ENCODE measurements at places on chromosomes 3 and 15. TPM values are rescaled to one million over a fixed set of nuclear protein-coding genes. Genes with fewer than 3 reads are reported as not detected.
A peak's percentile ranks its signal among the peaks of the same experiment; 100 is the strongest.

KIF7 gene
- total RNA-seq = 4.9 TPM

CDC25A gene
- total RNA-seq = 7.3 TPM

TGM4 gene
- total RNA-seq = 0.33 TPM

- no peak for DNase-seq
Observed at GRCh38 chr3:95934181-95934580, 880.2 kb upstream of the EPHA6 start.

DNA sequence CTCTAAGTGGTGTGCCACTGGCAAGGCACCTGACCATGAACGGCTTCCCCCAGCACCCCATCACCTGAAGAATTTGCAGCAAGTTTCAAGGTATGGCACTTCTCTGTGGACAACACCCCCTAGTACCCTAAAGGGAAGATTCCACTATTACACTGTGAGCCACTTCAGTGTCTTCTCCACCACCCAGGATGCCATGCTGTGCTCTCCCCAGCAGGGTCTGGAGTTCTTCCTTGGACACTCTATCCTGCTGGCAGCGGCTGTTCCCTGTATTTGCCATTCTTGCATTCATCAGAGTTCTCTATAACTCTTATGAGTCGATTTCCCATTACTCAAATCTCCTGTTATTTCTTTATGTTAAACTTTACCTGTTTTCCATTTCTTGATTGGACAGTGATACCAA is 33.9 kb upstream of the RNU6-1 start:
- no peak for DNase-seq

- DNase-seq = no peak
Observed at GRCh38 chr15:78167227-78167888, 18.2 kb downstream of the IDH3A start.

MYZAP gene
- total RNA-seq = 1.0 TPM

DNA sequence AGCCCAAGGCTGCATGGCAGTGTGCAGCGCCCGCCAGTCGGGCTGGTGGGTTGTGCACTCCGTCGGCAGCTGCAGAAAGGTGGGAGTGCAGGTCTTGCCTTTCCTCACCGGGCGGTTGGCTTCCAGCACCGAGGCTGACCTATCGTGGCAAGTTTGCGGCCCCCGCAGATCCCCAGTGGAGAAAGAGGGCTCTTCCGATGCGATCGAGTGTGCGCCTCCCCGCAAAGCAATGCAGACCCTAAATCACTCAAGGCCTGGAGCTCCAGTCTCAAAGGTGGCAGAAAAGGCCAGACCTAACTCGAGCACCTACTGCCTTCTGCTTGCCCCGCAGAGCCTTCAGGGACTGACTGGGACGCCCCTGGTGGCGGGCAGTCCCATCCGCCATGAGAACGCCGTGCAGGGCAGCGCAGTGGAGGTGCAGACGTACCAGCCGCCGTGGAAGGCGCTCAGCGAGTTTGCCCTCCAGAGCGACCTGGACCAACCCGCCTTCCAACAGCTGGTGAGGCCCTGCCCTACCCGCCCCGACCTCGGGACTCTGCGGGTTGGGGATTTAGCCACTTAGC is 4.3 kb downstream of the ISL2 start:
- no peak for DNase-seq

- no peak for DNase-seq
Observed at GRCh38 chr3:169667166-169668071, 3.9 kb upstream of the MECOM start.

DNA sequence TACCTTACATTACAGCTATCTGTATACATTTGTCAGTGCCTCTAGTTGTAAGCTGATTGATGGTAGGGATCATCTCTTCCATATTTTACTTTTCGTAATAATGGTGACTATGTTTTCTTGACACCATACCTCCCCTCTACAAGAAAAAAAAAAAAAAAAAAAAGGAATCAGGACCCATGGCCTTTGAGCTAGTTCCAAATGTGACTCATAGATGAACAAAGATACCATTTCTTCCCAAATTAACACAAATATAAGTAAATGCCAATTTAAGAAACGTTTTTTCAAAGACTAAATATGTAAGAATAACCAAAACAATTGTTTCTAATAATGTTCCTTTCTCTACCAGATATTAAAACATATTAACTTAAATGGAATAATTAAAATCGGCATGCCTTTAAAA is 23.1 kb downstream of the UBE3A start:
- no peak for DNase-seq

SCAMP5 gene
- total RNA-seq = 1.1 TPM

USP4 gene
- total RNA-seq = 19.0 TPM

DNA sequence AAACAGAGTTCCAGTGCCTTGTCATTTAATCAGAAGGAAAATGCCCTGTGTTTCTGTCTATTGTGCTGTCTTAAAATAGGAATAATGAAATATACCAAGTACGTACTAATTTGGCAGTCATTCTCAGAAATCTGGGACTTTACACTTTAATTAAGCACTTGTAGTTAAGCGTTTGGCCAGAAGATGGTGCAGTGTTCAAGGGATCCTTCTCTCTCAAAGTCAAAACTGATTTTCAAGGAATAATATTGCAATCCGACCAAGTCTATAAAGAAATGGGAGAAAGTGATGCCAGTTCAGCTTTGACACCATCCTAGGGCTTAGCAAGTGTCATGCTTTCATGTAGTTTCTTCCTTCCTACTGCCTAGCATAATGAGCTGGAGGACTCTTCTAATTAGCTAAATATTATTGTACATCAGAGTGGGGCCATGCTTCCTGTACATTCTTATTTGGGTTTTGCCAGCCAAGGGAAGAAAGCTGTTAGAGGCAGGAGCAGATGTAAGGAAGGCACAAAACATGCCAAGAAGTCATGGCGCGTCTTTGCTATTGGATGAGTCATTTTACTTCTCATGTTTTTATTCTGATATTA is 64.8 kb downstream of the SAMMSON start:
- peak; percentile 3 for DNase-seq
